Central memory CD4-positive, alpha-beta T cell (primary cell): ENCODE measurements at places on chromosomes 1 and 21.

GRCh38 chr1:110235834-110236682, 25.9 kb downstream of the KCNC4 start:
- no peak for DNase-seq

DNA sequence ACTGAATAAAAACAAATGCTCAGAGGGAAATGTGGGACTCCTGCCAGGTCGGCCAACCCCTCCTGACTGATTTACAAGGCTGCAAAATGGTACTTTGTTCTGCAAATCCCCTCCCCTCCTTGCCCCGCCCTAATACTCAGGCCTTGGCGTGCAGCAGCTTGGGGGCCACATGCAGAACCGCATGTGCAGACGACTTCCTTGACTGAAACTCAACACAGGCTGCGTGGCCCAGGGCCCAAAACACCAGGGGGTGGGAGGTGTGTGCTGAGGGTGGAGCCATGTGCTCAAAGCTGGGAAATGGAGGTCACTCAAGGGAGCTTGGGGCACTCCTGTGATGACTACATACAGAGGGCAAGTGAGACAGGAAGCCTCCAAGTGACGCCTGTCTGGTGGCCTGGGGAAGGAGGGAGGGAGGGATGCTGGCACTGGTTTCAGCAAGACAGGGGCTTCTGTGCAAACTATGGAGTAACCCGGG, 87.2 kb downstream of the MRPL37 start:
- peak; percentile 42 for DNase-seq

DNA sequence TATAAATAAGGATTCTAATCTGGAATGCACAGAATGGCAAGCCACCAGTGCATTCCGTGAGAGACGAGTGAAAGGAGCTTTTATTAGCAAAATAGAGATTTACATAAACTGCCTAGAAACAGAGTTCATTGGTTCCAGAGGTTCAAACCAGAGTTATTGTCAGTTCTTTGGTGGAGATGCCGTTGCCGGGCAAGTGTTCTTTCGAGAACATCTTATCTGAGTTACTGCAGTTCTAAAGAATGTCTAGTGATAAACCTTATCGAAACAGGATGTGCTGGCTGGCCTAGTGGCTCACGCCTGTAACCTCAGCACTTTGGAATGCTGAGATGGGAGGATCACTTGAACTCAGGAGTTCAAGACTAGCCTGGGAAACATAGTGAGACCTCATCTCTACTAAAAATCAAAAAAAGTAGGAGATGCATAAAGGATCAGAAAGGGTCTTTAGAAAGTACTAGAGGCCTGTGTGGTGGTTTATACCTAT, 19.9 kb upstream of the EVI5 start:
- peak; percentile 10 for DNase-seq

DNA sequence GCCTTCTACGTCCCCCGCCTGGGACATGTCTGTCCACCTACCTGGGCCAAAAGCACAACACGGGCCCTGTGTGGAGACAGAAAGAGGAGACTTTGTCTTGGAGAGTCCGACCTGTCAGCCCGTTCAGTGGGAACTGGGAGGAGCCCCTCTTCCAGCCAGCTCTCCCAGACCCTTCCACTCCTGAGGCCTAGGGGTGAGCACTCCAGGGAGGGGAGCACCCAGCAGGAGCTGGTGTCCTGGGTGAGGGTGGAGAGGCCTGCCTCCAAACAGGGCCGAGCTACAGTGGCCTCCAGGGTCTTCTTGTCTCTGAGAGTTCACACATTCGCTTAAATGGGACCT, 546 bp downstream of the SPOCD1 start:
- no peak for DNase-seq

GRCh38 chr1:109719337-109719837, 7.3 kb downstream of the GSTM5 start:
- no peak for DNase-seq

DNA sequence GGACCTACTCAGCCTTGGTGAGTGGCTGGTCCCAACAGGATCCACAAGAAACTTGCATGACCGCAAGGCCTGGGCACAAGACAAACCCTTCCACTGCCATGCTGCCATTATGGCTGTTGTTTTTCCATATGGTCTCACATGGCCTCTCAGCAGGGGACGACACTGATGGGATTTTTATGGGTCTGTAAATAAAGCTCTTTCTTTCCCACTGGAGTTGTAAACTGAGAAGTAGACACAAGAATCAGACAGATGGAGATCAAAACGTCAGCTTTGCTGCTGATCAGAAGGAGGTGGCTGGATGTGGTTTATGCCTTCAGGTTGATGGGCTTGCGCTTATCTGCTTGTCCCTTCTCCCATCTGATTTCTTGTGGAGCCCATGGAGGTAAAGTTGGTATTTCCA, 138.1 kb upstream of the KCNJ6 start:
- no peak for DNase-seq

GRCh38 chr1:79773385-79773784, 766.9 kb upstream of the ADGRL4 start:
- DNase-seq: no peak

DNA sequence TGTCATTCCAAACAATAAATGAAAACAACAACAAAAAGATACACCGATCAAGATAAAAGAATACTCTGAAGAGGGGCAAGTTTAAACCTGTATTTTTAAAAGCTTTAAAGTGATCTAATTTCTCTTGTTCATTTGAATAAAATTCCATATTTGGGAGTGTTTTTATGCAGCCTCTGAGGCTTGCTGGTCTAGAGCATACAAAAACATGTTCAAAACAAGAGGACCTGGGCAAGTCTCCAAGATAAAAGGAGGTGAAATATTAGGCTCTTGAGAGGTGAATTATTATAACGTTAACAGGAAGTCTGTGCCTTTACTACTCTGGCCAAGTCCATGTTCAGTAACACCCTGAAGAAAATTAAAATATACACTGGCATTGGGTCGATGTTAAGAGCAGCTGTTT, 20.1 kb downstream of the URB1 start:
- DNase-seq: no peak

GRCh38 chr1:56436912-56437417, 142.4 kb downstream of the PLPP3 start:
- no peak for DNase-seq

- no peak for DNase-seq
Measured at GRCh38 chr1:59272507-59272906, 24.4 kb upstream of the FGGY start.

GRCh38 chr1:161140755-161141400, 8.4 kb upstream of the DEDD start:
- no peak for DNase-seq
